ENCODE measurements at places on chromosomes 2 and 18.

DNA sequence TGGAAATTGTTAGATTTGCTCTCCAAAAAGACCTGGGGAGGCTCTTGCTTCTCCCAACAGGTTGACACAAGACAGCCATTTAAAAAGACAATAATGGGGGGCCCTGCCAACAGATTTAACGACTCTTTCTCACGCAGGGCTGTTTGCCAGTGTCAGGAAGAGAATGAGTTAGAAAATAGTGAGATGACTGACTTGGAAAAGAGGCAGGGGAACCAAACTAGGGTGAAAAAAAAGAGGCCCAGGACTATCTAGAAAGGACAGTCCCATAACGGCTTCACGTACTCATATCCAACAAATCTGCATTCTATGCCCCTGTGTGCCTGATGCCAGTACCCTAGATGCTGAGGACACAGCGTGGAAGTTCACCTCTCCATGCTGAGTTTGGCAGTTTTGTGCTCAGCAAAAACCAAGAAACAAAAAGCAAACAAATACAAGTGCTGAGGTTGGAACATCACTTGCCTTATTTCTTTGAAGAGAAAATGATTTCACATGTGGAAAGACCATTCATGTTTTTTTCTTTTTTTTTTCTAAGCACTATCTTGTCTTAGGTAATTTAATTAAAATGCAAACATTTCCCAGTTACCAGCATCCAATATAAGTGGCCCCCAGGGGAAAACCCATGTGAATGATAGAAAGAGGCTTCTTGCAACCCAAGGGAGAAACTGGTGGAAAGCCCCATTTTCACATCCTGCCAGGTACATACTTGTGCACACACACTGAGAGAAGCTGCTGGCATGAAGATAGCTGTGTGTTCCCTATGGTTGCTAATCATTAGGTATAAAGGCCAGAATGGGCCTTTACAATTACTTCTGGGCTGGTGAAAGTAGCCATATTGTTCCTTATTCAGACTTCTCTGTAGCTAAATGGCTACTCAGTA is 10.6 kb upstream of the WIPF1 start:
- DNase-seq = peak; percentile 63

DNA sequence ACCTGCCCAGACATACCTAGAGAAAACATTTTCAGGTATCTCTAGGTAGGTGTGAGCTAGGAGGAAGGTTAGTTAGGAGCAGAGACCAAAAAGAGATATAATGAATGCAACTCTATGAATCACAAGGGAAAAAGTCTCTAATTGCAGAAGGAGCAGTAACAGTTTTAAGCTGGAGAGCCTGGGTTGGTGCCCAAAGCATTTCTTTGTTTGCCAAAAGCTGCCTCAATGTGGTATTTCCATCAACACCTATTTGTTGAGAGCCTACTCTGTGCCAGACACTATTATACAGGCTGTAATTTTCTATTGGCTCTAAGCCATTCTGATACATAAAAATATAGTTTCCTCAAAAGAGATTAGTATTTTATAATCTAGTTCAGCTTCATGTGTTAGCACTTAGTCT is 141.6 kb downstream of the UBE2E3 start:
- DNase-seq = no peak

DNA sequence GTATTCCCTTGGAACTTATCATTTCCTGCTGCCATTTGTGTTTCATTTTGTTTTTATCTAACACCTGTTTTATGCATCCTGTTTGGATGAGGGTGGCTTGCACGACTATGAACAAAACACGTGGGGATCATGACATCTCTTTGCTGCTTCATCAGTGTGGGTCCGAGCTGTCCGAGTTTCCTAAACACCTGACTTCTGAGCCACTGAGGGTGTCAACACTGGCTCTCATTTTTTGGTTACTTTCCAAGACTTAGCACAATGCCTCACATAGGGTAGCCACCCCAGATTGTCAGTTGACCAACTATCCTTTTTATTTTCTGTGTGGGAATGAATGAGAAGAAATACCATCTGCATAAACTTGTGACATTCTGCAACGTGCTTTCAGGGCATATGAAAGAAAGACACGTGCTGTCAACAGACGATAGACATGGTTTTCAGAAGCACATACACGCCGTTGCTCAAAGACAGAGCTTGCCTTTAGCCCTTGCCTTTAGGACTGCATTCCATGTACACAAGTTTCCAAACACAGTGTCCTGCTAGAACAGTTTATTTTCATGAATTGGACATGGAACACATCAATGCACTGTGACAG is 166.7 kb downstream of the MYT1L start:
- DNase-seq = no peak

GRCh38 chr2:43228321-43228751 is 1.9 kb upstream of the ZFP36L2 start:
- no peak for DNase-seq

- DNase-seq = no peak
Observed at GRCh38 chr2:108934583-108935245, 54.3 kb downstream of the EDAR start.

DNA sequence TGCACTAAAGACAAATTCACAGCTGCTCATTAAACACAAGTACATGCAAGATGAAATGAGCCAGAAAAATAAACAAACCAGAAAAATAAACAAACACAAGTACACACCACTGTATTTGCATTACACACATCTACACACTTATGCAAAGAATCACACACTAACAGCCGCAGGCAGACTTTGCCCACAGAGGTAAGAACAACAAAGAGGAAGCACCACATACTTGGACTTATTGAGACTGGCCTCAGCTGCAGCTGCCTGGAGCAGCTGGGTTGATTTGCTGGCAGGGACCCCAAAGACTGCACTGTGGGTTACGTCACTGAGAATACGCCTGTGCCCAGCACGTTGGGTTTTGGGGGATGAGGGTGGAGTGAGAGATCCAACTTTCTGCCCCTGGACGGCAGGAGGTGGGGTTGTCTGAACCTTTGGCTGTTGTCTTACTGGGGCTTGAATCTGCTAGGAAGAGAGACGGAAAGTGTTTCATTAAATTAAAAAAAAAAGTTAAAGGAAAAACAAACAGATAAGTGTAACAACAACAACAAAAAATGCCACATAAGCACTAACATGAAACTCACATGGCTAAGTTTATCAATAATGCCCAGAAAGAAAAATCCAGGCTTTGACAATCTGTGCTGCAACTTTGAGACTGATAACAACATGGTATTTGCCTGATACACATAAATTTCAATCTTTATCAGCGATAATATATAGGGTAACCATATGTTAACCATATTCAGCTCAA is 71.9 kb upstream of the NFU1 start:
- no peak for DNase-seq

DNA sequence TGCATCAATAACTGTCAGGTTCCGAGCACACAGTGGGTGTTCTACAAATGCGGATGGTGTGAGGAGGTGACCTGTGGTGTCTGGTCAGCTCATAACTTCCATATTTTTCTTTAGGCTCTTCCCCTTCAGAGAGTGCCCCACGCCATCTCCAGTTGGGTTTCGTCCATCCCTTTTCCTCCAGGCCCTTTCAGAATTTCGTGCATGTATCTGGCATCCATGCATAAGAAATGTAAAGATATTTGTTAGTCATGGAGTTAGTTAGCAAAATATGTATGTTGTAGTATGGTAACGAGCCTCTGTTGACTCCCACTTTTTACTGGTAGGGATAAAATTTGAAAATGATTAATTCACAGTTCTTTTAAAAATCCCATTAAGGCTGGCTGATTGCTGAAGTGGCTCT is 67.2 kb downstream of the SNTG2 start:
- DNase-seq = no peak

DNA sequence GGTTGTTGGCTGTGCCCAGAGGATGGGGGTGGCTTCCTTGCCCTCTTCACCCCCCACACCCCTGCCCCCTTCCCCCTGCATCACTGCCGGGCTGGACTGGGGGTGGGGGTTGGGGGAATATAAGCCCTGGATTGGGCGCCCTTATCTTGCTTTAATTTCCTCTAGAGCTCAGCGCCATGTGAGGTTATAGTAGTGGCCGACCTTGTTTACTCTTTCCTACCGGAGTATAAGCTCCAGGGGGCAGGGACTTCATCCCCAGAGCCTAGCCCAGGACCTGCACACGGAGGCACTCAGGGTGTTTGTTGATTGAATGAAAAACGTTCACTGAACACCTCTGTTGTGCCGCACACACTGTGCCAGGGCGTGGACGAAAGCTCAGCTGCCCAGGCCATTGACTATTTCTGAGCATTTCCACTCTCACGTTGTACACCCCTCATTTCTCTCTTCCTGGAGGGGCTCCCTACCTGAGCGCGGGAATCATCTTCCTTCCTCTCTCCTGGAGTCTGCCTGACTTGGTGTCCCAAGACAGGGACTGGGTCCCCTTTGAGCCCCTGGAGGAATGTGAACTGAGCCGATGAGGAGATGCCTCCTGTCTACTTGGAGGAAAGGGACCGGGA is 9.3 kb upstream of the SPATA3 start:
- no peak for DNase-seq

GRCh38 chr2:153109793-153110192 is 368.8 kb downstream of the RPRM start:
- DNase-seq = no peak

GRCh38 chr2:28150236-28150915 is 242.3 kb upstream of the FOSL2 start:
- no peak for DNase-seq

Measured in CD4-positive, alpha-beta T cell treated with Interleukin-4 for 1 hour (primary cell).